ENCODE measurements at places on chromosomes 2 and 18.

DNA sequence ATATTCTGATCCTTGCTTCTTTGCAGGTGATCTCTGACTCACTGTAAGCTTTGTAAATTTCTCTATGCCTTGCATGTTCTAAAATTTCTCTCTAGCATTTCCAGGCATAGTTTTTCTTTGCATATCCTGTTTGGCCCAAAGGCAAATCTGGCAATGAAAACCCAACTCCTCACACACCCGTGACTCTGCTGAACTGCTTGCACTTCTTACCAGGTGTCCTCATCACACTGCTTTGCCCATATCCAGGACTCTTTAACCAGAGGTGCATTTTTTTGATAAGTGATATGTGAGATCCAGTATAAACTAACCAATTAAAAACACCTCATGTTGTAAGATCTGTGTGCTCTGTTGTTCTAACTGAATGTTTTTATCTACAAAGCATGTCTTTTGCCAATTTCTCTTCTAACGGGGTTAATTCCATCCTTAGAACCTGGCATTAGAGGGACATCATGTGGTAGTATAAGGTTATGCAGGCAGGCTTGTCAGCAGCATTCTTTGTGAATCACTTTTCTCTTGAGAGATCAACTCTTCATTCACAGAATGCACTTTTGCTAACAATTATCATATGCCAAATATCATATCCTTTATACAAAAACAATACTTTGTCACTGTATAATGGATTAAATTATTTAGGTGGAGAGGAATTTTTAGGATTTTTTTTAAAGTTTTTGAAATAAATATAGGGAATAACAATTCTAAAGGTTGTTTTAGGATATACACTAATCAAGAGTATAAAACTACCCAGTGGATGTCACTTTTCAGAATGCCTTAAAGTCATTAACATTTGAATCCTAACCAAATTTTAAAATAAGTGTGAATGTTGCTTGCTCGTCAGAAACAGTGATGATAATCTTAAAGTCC lies 20.8 kb upstream of the TMX3 start:
- no peak for DNase-seq

DNA sequence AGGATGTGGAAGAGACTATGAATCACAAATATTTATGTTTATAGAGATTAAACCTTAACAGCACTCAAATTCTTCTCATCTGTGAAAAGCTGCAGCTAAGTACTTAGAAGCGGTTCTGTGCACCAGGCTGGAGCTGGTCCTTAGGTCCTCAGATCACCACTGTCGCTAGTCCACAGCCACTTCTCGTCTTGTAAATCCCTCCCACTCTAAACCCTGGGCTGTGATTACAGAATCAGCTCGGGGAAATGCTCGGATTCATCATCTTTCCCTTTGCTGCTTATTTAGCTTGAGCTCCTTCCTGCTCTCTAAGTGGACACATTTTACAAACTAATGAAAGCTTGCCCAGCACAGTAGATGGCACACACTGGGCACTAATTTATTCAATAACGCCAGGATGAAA lies 61.7 kb downstream of the RNF152 start:
- no peak for DNase-seq

DNA sequence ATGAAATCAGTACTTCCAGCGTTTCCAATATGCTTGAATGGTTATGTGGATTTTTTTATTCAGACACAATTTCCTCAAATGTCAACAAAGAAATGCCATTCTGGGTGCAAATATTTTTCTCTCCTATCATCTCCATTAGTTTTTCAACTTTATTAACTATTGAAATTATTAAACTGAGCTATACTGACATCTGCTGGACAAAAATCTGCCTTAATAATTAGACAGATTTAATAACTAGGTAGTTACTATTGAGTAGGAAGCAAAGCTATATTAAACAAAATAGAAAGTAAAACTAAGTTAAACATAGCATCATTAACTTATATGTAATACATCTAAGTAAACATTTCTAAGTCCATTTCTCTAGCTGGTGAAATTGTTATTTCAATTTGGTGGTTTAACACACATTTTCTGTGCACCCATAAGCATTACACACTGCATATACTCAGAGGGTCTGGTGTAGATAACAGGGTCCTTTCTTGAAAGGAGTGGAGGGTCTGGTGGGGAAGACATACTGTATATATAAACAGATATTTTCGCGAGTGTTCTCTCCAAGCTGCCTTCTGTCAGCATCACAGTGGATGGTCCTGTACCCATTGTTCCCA lies 77.0 kb downstream of the LANCL1 start:
- DNase-seq = no peak

- DNase-seq = no peak
Measured at GRCh38 chr2:48755473-48755872, at the start of gene LHCGR. Gene LHCGR (minus strand): TSS chr2:48755724. CDS start chr2:48755671, 53 bp downstream.

GRCh38 chr18:35797948-35798347 lies 174.5 kb upstream of the RMP24 start:
- no peak for DNase-seq

DNA sequence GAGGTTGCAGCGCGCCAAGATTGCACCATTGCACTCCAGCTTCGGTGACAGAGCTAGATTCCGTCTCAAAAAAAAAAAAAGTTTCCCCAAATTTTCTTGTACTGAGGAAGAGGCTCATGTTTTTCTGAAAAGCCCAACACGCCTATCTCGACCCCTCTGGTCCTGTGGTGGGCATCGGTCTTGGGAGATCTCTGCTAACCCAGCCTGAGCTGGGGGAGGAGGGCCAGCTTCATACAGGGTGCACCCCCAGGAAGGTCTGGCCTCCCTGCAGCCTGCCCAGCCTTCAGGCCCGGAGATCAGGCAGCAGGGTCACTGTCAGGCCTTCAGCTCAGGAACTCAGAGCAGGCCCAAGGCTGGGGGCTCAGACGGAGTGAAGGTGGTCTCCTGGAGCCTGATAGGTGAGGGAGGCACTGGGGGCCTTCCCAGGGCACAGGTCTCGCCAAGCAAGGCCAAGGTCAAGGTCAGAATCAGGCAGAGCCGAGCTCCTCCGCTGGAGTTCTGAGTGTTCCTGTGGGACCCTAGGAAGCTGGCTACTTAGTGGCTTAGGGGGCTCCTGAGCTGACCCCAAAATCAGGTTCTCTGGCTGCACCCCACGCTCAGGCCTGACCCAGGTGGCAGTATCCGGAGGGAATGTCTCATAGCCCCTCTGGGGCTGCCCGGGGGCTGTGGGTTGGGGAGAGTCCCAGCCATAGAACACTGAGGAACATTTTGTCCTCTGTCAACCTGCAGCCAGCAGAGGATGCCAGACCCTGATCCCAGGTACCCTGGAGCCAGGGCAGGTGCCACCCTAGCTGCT lies 37.9 kb upstream of the SMAD7 start:
- no peak for DNase-seq

GRCh38 chr2:211837206-211837605 lies 701.4 kb downstream of the ERBB4 start:
- DNase-seq = no peak

DNA sequence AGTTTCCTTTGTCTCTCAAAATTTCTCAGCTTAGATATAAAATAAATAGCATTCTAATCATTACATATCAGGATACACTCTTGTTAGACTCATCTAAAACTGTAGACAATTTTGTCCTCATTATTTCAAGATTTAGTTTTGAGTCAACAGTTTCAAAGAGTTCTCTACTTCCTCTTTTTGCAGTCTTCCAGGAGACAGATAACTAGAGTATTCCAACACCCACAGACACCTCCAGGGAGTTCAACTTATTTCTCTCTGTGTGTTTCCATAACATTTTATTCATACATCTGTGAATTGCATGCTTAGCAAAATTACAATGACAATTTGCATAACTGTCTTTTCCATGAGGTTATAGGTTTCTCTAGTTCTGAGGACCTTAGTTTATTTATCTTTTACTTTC lies 166.6 kb upstream of the HNMT start:
- DNase-seq = no peak

DNA sequence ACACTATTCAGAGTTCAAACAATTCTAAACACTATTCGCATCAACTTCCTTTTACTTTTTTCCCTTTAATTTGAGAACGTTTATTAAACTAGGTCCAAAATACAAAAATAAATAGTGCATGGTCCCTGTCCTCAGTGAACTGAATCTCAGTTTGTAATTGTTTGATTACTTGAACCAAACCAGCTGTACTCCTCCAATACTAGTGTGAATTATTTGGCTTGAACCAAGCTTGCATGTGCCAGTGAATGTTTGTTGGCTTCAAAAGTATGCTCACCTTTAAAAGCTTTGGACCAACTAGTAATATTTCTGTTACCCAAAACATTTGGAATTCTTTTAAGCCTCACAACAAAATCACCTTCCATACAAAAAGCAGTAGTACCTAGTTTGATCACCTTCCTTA lies 15.5 kb downstream of the CCNT2 start:
- DNase-seq = no peak

- DNase-seq = no peak
Measured at GRCh38 chr2:138652378-138652777, 127.8 kb downstream of the NXPH2 start.

GRCh38 chr2:239881031-239881471 lies 144.1 kb downstream of the NDUFA10 start:
- no peak for DNase-seq

DNA sequence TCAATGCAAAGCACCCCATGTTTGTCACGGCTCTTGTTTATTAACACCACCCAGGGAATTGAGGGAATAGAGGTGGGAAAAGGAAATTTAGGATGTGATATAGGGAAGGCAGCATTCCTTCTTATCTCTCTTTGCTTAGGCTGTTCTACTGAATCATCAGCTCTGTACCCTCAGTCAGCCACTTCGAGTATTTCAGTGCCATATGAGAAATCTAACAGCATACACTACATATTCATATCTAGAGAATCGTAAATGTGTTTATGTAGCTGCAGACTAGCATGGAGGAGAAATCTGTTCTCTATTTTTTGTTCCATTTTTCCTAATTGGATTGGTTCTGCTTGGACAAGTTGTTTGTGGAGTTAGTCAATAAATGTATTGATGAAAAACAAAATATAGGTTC lies 187.8 kb downstream of the CTNNA2 start:
- DNase-seq = no peak

- DNase-seq = no peak
Measured at GRCh38 chr2:164868563-164869419, 27.2 kb upstream of the COBLL1 start.

DNA sequence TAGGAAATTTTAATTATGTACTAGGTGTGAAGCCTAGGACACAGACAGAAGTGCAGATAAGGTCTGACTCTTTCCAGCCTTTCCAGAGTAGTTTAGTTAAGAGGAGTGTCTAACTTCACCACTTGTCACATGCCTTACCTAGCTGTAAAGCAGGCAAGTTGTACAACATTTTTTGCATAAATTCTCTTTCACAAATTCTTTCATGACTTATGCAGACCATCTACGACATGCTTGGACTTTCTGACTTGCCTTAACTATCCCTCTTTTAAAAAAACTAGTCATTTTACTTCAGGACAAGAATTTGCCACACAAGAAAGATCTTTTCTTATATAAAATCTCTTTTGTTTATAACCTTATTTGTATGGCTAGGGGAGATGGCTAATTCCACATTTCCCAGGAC lies 1273.6 kb upstream of the SLC39A10 start:
- no peak for DNase-seq

DNA sequence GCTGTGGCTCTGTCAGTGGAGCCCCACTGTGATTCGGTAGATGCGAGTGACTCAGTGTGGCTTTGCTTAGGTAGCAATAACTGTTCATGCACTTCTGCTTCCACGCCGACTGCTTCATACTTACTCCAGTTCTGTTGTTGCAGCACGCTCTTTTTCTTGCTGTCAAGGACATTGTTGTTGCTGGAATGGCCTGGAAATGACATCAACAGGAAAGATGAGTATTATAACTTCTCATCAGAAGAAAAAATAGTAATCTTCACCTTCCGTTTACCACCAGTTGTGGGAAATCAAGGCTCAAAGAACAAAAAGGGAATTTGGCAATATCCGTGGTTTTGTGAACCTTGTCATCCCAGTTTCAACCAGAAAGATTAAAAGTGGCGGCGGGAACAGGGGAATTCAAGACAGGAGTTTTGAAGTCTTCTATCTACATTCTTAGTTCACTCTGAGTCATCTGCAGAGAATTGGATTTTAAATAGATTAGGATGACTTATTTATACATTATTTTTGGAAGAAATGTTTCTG lies 8.3 kb downstream of the TM4SF20 start:
- DNase-seq = no peak

- DNase-seq = no peak
Measured at GRCh38 chr2:130963849-130964793, 127.4 kb downstream of the ARHGEF4 start.

GRCh38 chr2:56714400-56714799 lies 530.6 kb downstream of the CCDC85A start:
- no peak for DNase-seq
